GM12878 (cell line): ENCODE measurements at places on chromosomes 4 and X. TPM values are rescaled to one million over a fixed set of nuclear protein-coding genes. Genes with fewer than 3 reads are reported as not detected.

Gene CD38
- total RNA-seq = 18.0 and 19.0 TPM in 2 replicates

DNA sequence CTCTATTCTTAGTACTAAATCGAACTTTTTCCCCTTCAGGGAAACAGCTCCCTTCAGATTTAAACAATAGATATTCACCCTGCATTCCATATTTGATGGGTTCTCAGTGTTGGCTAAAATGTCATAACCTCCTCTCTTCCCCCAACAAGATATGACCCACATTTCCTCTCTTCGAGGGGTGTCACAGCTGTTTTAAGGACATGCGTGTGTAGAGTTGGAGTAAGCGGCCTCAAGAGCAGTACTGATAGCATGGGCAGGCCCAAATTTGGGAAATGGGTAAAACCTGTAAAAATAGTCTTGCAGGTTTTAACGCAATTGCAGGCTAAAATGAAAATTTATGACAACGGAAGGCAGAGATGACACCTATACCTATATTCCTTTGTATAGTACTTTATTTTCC is 28.7 kb downstream of the SAT1 start:
- DNase-seq = no peak

GRCh38 chrX:48695925-48696300 is 621 bp upstream of the SUV39H1 start:
- no peak for DNase-seq

GRCh38 chr4:172758586-172759340 is 409.8 kb upstream of the GALNT7 start:
- no peak for DNase-seq

DNA sequence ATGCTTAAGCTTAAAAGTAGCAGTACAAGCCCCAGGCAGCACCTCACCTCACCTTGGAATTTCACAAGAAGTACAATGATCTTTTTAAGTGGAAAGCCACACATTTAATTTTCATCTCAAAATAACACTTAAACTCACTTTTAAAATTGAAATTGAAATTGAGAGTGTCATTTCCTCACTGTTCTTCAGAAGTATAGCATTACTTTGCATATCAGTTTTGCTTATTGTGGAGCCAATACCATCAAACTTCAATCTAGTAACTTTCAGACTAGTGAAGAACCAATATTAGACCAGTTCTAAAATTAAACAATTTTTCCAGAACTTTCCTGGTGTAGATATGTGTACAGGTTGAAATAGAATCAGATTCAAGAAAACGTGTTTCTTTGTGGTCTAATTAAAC is 242.4 kb downstream of the NDST4 start:
- DNase-seq = no peak
